ENCODE measurements at places on chromosomes 2 and 18. TPM values are rescaled to one million over a fixed set of nuclear protein-coding genes. Genes with fewer than 3 reads are reported as not detected.
A peak's percentile ranks its signal among the peaks of the same experiment; 100 is the strongest.

DNA sequence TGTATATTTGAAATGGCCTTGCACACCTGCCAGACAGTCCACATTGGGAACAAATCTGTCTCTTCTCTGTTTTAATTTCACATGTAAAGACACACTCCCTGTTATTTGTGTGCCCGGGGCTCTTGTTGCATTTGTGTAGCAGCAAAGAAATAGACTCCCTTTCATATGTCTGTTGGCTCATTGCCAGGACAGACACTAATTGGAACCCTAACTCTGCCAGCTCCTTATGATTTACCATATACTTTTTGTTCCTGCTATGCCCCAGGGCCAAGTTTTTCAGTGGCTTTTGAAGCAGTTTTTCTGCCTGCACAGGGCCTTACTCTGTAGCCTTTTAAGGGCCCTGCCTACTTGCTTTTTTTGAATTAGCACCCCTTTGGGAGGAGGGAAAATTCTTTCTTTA, 396.9 kb downstream of the DLGAP1 start:
- DNase-seq: peak; percentile 55

The SUPT7L gene
- 30.6 TPM for total RNA-seq

The ERFE gene
- 4.3 TPM for total RNA-seq

The ECEL1 gene
- 3.9 TPM for total RNA-seq

GRCh38 chr2:71064754-71065621, 3.5 kb upstream of the NAGK start:
- DNase-seq: peak; percentile 45

GRCh38 chr2:8152392-8153257, 529.2 kb upstream of the ID2 start:
- DNase-seq: no peak

GRCh38 chr2:98691303-98691702, 39.6 kb downstream of the MGAT4A start:
- no peak for DNase-seq

- DNase-seq: peak; percentile 5
Observed at GRCh38 chr2:29165362-29166241, 50.4 kb downstream of the CLIP4 start.

Data from umbilical cord (tissue), 2 donors.